Pons (tissue), 1 donor: ENCODE measurements at places on chromosomes 5 and 9.

GRCh38 chr5:117955831-117956230 is 1032.5 kb downstream of the DTWD2 start:
- DNase-seq, result no peak

GRCh38 chr5:179858241-179858585 is 404 bp downstream of the MRNIP start:
- peak; percentile 42 for DNase-seq

DNA sequence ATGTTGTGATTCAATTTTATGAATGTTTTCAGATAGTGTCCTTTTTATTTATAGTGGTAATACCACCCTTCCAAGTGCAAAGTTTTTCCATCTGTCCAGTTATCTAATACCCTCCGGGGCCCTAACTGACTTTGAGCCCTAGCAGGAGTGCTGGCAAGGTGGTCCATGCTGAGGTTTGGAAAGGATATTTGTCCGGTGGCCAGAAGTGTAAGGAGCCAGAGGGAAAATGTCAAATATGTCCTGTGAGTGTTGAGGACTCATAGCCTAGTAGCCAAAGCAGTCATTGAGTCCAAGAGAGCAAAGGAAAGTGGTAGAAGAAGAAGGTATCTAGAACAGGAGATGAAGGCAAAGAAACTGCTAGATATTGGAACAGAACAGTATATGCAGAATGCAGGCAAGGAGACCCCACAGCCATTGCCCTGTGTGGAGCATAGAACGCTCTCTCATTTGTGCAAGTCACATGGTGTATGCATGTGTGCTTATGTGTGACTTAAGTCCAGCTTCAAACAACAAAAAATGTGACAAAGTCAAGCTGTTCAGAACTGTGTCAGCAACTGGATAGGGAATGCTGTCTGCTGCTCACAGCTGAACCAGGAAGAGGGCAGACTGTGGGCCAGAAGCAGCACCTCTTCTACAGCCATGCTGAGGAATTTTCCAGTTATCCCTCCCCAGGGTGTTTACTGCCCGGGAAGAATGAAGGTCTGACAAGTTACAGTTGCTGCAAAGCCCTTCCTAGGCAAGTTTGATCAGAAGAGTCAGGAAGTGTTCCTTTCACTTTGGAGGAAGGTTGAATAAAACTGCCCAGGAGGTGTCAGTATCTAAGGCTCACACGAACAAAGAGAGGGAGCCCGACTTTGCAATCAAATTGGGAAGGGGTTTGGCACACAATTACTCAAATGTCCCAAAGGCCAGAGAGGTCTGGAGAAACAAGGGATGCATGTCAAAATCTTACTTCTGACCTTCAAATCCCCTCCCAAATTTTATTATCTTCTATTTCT is 463.3 kb upstream of the DMAC1 start:
- no peak for DNase-seq

GRCh38 chr5:67363963-67364362 is 167.4 kb upstream of the CD180 start:
- no peak for DNase-seq

DNA sequence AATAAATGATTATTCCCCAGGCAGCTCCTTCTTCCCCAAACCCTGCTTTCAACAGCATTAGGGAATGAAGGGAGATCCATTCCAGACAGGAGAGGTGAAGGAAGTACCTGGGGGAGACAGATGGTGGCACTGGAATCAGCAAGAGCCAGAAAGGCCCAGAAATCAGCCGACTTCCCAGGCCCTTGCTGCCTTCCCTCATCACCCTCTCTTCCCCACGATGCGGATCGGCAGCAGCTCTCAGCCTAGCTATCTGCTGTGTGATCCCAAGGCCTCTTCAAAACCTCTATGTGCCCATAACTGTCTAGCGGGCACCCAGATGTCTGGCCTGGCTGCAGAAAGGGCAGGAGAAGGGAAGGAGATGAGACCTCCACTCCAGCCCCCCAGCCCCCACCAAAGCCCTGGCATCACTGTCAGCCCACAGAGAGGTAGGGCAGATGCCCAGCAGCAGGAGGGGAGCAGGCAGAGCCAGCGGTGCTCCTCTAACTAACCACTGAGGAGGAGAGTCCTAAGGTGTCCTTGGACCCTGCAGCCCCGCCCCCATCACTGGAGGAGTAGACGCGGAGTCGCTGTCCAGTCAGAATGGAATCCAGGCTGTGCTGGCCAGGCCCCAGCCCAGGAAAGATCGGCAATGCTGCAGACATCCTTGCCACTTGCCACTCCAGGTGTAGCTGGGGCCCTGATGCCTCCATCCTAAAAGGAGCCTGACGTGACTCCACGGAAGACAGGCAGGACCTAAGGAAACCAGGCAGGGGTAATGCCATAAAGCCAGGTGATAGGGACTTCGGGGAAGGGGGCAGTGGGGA is 12.7 kb downstream of the CNTFR start:
- no peak for DNase-seq

DNA sequence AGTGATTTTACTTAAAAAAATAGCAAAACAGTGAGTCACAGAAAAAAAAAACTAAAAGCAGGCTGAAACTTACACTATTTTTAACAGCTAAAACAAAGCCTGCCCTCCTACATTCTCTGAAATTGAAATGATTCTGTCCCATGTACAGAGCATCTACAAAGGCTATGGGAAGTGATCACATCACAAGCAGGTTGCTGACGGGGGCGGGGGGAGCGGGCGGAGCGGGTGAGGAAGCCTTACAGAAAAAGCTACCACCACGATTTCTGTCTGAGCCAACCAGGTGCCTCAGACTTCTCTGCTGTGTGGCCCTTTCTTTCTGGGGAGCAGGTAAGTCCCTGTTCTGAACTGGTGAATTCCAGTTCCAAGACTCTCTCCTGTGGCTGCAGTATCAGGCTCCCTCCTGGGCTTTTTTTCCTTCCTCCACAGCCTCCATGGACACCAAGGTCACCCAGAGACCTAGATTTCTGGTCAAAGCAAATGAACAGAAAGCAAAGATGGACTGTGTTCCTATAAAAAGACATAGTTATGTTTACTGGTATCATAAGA is 104.9 kb downstream of the ANKRD18B start:
- no peak for DNase-seq
